Muscle of back (tissue), 13 donors: ENCODE measurements at places on chromosomes 2 and 18. TPM values are rescaled to one million over a fixed set of nuclear protein-coding genes. Genes with fewer than 3 reads are reported as not detected.

- no peak for DNase-seq
Observed at GRCh38 chr2:69059731-69060290, 46.8 kb downstream of the ANTXR1 start.

DNA sequence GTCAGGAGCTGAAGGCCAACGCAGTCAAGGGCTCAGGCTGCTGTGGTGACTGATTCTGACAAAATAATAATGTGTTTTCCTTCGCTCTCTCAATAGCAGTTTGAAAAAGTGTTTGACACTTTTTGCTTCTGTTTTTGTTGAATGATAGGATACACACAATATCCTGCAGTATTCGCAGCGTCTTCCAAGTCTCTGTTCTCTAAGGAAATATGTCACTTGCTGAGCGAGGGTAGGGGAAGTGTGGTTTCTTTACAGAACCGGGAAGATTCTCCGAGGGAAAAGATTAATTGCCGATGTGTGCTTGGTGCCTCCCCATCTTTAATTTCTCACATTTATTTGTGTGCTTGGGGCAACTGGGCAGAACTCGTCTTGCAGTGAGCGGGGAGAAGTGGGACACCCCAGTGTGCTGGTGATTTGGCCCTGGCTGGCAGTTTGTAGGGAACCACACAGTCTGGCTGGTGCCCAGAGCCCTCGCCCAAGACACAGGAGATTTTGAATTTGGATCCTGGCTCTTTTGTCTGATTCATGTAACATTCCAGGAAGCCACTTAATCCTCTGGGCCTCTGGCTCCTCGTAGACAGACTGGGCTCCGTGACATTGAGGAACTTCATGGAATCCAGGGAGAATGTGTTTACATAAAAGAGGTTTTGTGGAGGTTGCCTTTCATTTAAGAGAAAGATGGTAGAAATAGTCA is 169.4 kb downstream of the LDLRAD4 start:
- peak; percentile 33 for DNase-seq

DNA sequence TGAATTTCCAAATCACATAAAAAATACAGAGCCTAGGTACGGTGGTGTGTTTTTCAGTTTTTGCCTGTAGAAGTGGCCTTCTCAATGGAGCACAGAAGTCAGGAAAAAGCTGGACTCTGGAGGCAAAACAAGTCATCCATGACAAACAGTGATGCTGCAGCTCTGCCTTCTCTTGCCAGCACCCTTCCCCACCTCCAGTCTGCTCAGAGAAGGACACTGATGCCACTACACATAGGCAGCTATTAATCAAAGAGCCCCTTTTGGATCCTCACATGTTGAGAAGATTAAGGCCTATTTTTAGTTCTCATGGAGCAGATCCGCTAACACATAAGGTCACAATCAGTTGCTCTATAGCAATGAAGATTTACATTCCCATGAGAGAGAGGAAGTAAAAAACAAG is 181.6 kb upstream of the GALNT5 start:
- no peak for DNase-seq

GRCh38 chr2:238576674-238577073 is 149.9 kb downstream of the ASB1 start:
- DNase-seq, result no peak

- peak; percentile 87 for DNase-seq
Observed at GRCh38 chr2:40371525-40372282, 80.2 kb downstream of the SLC8A1 start.

DNA sequence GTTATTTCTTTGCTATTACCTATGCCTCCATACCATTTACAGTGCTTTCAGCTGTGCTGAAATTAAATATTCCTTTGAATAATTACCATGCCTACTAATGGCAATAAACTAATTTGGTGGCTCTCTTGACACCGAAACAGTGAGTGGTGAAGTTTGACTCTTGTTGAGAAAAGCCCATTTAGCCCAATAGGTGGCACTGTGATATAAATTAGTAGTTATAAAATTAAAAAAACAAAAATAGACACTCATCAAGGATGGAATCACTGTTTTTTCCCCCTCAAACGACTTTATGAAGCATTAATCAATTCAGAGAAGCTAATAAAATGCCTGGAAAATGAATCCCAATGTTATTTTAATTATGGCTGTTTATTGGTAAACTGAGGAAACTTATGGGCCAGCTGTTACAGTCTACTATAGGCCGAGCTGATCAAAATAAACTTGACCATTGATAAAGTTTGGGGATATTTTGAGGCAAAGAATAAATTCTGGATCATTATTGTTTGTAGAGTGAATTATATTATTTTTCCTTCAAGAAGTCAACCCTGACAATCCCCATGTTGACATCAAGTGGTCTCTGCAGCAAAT is 339.6 kb downstream of the TRIB2 start:
- DNase-seq, result peak; percentile 68

DNA sequence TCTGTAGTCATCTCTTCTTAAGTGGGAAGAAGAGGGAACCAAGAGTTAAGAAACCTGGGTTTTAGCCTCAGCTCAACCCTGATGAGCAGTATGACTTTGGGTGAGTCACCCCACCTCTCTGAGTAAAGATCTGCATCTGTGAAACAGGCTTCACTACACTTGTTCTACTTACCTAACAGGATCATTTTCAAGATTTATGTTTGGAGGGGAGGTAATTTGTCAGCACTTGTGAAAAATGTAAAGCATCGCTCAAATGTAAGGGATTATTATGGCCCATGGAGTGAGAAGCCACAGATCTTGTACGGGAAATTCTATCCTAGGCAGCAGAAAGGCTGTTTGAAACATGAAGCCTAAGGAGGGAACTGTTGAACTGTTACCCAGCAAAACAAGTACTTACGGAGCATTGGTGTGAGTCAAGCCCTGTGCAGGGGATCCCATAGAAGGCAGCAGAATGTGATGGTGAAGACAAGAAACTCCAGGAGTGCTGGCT is 160.6 kb downstream of the PRKCE start:
- DNase-seq, result no peak

The UGT1A8 gene
- not detected for polyA plus RNA-seq

- no peak for DNase-seq
Observed at GRCh38 chr2:45510701-45511420, 100.2 kb downstream of the SRBD1 start.

DNA sequence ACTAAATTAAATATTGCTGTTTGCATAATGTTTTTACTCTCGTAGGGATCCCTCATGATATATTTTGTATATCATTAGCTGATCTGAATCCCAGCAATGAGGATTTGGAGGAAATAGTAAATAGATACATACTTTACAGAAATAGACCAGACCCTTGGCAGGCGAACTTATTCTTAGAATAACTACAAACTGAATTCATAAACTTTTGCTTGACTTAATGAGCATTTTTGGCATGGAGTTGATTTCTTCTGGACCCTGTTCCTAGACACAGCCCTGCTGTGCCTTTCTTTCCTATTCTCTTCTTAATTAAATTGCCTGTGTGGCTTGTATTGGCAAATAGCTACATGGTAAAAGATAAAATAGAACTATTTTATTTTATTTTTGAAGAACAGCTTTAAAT is 145.9 kb downstream of the GREB1L start:
- no peak for DNase-seq

The SLC4A5 gene
- 2.5 TPM for polyA plus RNA-seq
